Activated naive CD8-positive, alpha-beta T cell treated with anti-CD3 and anti-CD28 coated beads, Interleukin-2, amount 50 U/mL, for 16 hours (primary cell): ENCODE measurements at places on chromosomes 11 and 22.

- no peak for DNase-seq
Measured at GRCh38 chr11:132942611-132943356, 589.5 kb downstream of the OPCML start.

DNA sequence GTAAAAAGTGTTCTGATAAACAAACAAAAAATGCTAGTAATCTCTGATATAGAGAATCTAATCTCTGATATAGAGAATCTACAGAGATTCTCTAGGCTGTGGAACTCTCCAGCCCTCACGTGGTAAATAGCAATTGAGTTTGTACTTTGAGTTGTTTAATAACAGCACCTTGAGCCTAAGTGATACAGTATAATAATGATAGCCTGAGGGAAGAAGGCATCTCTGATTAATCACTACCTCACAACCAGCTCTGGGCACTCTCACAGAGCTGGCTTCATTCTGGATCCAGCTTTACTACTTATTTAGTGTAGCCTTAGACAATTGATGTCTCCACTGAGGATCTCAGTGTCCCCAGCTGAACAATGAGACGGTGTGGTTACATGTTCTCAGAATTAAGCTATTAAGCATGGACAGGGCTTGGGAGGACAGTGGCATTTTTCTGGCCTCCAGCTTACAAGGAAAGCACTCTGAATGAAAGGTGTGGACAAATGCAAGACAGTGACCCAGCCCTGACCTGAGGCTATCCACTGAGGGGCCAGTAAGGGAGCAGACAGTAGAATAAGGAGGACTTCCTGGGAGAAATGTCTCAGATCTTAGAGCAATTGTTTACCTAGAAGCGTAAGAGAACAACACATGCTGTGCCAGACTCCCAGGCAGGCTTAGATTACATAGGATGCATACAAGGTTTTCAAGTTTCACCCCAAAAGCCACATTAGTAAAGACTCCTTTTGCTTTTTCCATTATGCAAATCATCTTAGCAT is 88.7 kb upstream of the DRD2 start:
- DNase-seq = no peak

GRCh38 chr22:45142376-45142775 is 21.3 kb upstream of the NUP50 start:
- no peak for DNase-seq

- DNase-seq = no peak
Measured at GRCh38 chr11:101401245-101401644, 182.6 kb downstream of the TRPC6 start.
